ENCODE measurements at places on chromosomes 7 and 10.

DNA sequence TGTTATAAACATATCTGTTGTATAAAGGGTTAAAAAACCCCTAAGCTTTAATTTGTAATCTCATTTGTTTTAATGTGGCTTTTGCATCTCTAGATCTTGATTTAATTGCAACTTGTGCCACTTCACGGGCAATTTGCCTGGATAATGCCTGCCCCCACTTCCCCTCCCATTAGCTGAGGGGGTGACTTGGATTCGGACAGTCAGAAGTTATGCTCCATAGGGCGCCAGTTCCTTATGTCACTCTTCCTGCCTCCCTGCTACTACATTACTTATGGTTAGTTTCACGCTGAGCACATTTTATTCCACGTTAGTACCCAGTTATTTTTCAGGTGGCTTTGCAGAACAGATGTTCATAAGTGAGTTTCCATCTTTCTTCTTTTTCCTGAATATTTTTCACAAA, 1015.2 kb upstream of the PHF14 start:
- DNase-seq = no peak

GRCh38 chr7:367351-367901, 77.5 kb downstream of the FOXL3 start:
- no peak for DNase-seq

DNA sequence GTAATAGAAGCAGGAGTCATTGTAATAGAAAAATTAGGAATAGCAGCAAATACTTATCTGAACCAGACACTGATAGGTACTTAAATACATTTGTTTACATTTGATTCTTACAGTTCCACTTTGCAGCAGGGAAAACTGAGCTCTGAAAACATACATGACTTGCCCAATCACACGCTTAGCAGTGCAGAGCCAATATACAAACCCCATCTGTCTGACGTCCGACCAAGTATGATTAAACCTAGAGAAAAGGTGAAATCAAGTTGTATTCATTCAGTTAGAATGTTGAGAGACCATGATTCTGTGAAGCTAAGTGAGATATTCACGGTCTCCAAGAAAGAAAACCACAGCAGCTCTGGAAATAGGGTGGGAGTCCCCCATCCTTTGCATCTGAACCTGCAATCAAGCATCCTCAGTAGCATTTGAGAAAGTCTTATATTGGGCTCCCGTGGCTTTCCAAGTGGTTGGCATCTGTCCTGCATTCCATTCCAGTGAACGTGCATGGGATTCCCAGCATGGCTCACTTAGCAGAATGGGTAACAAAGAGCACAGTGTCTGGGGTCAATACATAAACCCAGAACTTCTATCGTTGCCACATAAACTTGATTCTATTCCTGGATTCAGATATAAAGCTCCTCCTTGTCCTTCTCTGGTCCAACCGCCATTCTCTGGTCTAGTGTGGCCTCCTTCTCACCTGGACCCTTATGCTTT, 148.7 kb upstream of the RSU1 start:
- no peak for DNase-seq

DNA sequence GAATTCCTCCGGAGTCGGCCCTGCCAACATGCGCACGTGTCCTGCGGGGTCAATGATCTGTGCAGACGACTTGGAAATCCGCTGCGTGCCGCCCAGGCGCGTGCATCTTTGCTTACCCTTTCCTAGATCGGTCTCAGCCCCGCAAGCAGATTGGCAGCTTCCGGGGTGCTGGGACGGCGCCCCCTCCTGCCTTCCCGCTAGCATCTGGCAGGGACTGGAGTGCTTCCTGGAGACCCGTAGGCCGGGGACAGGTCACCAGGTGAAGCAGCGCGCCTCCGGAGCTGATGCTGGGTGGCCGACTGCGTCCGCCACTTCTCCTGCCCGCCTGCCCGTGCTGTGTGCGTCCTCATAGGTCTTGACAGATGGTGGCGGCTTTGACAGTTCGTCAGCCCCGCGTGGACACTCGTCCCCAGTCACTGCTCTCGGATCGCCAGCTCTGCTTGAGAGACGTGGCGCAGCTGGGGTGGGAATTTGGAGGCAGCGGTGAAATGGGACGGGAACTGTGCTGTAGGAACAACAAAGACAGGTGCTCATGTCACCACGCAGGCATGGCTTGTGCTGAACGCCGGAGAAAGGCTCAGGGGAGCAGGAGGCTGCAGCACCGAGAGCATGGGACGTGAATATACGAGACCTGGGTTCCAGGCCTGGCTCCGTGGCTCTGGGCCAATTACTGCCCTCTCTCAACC, 21.9 kb upstream of the KCNK18 start:
- no peak for DNase-seq

DNA sequence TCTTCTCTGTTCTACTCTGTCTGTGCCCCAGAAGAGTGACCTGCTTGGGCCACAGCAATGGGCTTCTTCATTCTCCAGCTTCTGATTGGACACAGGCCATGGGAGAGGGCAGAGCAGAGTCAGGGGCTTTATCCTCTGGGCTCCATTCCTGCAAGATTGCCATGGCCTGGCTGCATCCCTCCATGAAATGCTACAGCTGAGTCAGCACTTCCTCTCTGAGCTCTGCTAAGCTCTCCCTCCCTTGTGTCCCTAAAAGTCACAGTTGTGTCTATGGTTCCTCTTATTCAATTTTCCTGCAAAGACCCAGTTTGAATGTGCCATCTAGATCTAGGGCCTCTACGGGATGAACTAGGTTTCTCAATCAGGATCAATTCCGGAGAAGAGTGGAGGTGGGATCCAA, 903.8 kb downstream of the TYW1 start:
- no peak for DNase-seq

DNA sequence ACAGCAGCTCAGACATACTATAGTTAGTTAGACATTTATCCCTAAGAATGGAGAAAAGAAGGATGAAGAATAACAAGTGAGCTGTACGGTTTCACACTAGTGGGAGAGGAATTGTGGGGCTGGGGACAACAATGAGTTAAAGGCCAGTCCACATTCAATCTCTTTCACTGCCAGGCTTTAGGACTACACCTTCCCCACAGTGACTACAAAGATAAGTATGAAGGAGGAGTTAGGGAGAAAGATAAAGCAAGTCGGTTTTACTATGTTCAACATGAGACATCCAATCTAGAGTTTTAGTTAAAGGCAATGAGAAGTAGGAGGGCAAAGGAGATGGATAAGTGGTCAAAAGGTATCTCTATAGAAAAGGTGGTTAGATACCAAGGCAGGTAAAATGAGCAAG, 16.3 kb downstream of the ARHGAP12 start:
- no peak for DNase-seq

DNA sequence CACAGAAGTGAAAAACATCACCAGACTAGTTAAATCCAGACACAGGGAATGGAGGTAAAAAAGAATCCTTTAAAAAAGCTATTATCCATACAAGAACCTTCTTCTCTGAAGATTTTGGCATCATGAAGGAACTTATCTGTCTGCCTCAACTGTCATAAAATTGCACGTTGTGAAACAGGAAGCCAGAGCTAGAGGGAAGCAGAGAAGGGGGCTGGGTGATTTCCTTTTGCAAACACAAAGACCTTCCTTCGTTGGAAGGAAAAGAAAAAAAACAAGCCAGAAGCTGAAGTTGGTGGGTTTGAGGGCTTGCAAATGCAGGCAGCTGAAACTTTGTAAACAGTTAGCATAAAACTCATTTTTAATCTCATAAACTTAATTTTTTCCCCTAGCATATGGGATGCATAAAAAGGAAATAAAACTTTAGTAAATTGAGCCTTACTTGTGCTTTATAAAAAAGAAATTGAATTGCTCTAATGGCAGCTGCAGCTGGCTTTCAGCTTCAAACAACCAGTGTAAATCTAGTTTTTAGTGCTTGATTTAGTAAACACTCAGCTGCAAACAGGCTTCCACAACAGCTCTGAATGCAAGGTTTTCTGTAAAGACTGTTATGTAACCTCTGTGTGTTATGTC, 101.6 kb downstream of the OTUD1 start:
- no peak for DNase-seq

DNA sequence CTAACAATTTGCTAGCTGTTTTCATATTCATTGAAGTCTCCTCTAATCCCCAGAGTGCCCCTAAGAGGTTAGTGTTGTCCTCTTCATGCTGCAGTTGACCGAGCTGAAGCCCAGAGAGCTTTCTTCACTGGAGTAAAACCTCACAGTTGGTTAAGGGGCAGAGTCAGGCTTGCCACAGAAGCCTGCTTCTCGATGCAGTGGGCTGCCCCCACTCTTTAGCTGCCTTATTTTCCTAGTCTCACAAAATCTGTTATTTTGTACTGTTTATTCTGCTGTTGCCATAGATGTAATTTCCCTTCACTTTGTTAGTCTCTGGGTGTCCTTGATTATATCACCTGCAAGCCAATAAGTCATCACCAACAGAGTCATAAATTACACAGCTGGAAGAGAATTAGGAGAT, 56.3 kb upstream of the ZPBP start:
- DNase-seq = no peak

GRCh38 chr7:67391168-67391567, 394.5 kb downstream of the TYW1 start:
- DNase-seq = no peak

DNA sequence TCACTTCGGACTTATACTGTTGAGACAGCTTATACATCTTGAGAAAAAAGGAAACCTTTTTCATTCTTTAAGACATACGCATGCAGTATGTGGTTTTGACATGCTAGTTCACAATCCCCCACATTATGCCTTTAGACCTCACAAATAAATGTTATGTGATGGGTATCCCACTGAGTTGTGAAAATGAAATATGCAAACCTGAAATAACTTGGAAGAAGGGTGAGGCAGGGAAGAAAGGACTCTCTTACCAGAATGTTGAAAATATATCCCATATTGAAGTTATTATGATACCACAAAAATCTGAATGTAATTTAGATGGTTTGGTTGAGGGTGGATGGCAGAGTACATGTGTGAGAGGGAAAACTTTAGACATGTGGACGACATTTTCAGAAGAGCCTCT, 379.8 kb downstream of the BBS9 start:
- DNase-seq = no peak

GRCh38 chr7:102291056-102291915, 4.6 kb downstream of the SH2B2 start:
- DNase-seq = peak; percentile 40

GRCh38 chr10:11670381-11670780, 58.9 kb upstream of the USP6NL start:
- no peak for DNase-seq

DNA sequence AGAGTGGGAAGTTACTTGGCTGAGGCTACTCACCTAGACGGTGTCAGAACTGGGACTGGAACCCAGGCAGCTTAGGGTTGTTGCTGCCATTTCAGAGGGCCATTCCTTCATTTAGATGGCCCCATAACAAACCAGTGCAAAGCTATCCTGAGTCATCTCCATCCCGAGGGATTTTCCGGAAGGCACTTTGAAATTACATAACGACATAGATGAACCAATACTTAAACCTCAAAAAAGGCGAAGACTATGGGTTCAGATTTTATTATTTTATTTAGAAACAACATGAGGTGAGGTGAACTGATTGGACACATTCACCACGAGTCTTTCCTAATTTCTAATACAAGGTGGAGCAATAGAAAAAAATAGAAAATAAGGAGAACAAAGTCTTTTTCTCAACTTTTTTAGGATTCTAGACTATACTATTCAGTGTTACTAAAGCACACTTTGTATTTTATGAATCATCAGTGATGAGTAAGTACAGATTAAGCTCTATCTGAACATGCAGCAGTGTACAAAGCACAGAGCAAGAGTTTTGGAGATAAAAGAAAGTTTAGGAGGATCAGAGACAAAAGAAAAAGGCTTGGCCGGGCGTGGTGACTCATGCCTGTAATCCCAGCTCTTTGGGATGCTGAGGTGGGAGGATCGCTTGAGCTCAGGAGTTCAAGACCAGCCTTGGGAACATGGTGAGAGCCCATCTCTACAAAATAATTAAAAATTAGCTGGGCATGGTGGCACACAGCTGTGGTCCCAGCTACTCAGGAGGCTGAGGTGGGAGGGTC, 79.5 kb upstream of the SVIL start:
- DNase-seq = no peak

- no peak for DNase-seq
Measured at GRCh38 chr10:101776161-101776817, 375 bp upstream of the FGF8 start.

DNA sequence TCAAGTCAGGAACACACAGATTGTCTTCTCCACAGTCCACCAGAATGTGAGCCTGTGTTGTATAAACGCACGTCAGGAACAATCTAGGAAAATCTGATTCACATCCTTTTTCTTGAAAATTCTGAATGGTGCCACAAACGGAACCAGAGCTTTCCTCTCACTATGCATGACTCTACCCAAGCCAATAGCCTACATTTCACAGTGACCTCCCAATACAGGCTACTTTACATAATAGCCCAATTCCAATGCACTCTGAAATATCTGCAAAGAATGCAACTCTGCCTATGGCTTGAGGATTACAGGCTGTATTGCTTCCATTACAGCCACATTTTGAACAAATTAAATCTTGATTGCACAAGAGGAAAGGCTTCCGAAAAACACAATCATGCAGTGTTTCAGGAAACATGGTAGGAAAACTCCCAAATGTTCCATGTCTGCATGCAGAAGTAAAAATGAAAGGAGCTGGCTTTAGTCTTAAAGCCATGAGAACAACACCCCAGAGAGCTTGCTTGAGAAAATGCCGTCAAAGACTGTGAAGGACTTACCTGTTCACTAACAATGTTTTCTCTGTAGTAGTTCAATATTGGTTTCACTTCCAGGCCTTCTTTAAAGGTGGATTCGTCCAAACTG, 113.9 kb downstream of the ITGA8 start:
- no peak for DNase-seq

DNA sequence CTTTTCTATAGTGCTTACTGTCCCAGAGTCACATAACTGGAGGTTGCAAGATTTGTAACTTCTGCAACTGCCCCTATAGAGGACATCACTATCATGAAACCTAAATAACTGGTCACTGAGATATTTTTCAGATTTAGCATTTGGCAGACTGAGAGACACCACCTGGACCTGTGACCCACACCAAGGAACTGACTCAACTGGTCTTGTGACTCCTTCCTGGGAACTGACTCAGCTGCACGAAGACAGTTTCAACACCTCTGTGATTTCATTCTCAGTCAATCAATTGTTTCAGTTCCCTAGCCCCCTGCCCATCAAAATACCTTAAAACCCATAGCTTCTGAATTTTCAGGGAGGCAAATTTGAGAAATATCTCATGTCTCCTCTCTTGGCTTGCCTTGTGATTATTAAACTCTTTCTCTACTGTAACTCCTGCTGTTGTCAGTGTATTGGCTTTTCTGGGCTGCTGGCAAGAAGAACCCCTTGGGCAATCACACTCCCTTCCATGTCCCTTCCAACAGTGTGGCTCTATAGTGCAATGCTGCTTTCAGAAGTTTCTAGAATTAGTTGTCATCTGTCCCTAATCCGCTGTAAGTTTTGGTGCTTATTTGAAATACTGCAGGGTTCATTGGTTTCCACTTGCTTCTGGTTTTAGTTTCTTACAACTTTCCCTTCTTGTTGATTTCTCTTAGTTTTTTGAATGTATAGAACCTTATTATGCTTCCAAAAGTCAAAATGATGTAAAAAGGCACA, 127.8 kb upstream of the ADCY1 start:
- no peak for DNase-seq
